ENCODE measurements at places on chromosomes 1 and 21.

- peak; percentile 28 for DNase-seq
These were observed 23.3 kb downstream of the PARK7 start for GRCh38 chr1:7984811-7985210.

GRCh38 chr1:46623743-46624644 is 7.4 kb upstream of the MOB3C start:
- no peak for DNase-seq

DNA sequence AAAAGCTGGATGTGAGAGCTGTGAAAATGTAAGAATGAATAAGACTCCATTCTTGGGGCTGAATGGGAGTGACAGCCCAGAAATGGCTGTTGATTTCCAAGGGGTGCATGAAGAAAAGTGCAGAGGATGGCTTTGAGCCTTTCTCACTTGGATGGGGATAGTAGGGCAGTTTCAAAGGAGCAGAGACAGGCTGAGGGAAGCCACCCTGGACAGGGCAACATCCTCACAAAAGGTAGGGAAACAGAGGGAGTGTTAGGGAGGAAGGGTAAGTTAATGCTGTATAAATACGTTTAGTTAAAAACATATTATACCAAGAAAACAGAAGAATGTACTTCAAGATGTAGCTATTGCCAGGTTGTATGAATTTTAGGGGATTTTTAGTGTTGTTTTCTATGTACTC is 38.1 kb downstream of the GADD45A start:
- DNase-seq, result no peak

- peak; percentile 74 for DNase-seq
These were observed 8.7 kb downstream of the TNFRSF14 start for GRCh38 chr1:2564815-2565374.

DNA sequence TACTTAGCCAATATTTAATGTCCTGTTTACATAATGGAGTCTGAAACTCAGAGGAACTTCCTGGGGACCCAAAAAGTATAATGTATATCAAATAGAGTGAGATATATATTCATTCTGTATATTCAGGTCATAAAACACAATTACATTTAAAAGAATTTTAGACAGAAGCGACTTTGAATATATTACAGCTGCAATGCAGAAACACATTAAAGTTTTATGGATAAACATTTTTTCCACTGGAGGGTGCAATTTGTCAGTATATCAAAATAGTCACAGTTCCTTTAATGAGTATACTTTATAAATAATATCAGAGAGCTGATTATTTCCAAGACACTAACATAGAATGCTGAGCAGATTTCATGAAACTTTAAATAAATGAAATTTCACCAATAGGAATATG is 43.9 kb upstream of the CRB1 start:
- DNase-seq, result no peak

GRCh38 chr1:116408193-116408592 is 35.1 kb downstream of the ATP1A1 start:
- DNase-seq, result peak; percentile 14

DNA sequence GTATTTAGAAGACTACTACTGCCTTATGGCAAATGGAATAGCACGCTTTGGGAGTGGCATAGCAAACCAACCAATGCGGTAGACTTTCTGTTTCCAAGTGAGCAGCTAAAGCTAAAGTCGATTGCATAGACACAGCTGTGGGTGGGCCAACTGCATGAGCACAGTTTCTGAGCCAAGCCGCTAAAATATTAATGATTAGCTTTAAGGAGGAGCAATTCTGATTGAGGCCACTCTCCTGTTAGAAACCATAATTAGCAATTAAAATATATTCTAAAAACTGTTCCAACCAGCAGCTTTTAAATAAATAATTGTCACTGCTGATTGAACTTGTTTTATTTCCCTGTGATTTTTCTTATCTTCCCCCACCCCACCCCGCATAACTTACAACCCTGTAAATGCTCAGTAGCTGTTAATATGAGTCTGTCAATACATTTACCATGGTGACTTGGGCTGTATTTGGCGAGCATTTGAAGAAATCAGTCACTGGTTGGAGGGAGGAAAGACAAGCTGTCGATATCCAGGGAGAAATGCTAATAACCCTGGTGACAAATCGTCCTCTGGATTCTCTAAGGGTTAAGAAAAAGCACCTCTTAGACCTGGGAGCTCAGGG is 32.2 kb downstream of the RNF220 start:
- DNase-seq, result no peak

- peak; percentile 16 for DNase-seq
These were observed 38.9 kb downstream of the FAM163A start for GRCh38 chr1:179781962-179782361.

DNA sequence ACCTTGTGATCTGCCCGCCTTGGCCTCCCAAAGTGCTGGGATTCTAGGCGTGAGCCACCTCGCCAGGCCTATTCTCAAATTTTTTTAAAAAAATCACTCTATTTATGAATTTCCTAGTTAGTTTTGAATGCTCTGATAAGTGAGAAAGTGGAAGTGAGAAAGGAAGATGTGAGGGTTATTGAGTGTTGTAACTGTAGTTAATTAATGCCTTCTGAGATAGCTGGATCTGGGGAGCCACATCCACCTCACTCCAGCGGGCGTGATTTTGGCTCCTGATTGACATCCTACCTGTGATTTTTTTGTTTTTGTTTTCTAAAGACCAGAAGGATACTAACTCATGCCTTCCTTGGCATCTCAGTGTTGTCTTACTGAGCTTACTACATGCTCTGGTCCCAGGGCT is 65.6 kb downstream of the ST3GAL3 start:
- DNase-seq, result no peak

GRCh38 chr1:237340892-237341291 is 298.9 kb downstream of the RYR2 start:
- DNase-seq, result no peak

- no peak for DNase-seq
These were observed 14.9 kb upstream of the CD5L start for GRCh38 chr1:157856538-157856937.

GRCh38 chr1:204672482-204673121 is 12.9 kb downstream of the LRRN2 start:
- DNase-seq, result peak; percentile 45

DNA sequence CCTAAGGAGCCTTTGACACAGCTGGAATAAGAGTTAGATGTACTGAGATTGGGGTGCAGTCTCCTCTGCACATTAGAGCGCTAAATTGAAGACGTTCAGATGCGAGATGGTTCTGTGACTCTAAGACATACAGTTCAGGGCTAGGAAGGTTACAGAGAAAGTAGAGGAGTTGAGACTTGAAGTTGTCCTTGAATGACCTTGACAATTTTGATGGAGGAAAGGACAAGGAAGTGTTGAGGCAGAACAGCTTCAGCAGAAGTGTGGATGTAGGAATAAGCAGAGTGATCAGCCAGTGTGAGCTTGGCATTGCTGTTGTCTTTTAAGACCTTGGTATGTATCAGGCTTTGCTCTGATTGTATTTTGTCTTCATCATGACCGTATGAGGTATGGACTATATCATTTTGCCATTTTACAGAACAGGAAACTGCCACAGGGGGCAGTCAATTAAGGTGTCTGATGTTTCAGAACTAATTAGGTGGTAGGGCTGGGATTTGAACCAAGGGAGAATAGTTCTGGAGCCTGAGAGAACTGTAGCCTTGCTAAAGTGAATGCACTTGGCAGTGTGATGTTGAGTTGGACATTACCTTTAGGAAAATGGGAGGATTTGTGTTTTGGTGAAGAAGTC is 9.2 kb downstream of the TTF2 start:
- DNase-seq, result no peak

DNA sequence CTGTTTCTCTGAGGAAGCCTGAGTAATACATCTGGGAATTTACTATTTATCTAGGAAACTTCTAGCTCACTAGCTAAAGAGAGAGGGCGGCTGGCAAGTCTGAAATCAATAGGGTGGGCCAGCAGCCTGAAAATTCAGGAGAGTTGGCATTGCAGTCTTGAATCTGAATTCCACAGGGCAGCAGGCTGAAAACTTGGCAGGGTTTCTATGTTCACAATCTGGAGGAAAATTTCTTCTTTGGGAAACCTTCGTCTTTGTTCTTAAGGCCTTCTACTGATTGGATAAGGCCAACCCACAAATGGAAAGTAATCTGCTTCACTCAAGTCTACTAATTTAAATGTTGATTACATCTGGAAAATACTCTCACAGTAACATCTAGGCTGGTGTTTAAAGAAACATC is 101.0 kb upstream of the COG2 start:
- no peak for DNase-seq

DNA sequence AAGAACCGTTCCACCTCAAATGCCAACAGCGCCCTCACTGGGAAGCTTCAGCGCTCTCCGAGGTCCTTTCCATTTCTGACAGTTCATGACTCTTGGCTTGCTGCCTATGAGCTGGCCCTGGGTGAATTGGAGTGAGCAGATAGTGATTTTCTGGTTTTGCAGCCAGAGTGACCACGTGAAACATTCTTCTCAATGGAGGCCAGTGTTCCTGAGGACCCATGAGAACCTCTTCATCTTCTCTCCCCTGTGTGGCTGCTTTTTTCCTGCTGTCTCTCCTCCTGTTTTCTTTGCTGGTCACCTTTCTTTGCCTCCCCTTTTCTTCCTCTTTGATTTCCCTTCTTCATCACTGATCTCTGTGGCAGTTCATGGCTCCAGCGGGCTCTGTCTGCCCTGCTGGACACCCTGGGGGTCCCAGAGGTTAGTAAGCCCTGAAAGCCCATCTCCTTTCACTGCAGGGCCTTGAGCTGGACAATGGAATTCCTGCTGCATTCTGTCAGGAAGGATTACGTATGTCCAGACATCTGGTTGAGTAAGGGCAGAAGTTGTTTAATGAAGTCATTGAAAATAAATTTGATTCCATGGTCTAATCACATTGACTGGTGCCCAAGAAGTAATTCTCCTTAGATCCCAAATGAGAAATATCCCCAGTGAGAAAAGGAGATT is 29.9 kb downstream of the VASH2 start:
- DNase-seq, result no peak

DNA sequence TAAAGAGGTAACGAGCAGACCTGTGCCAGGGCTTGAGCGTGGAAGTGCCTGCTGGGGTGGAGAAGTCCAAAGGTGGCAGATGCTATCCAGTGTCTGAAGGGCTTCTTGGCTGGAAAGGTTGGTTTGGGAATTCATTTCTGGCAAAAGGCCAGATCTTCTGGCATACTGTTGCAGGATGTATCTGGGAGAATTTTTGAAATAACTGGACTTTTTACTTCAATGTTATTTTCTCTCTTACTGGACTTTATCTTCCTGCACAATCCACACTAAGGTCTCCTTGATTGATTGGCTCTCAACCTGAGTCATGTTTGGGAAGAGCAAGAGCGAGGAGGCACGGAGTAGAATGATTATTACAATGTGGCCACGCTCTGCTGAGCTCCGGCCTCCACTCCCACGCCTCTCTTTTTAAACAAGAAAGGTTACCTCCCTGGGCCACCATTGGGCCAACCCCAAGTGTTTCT is 278.4 kb downstream of the TM2D1 start:
- DNase-seq, result peak; percentile 69

- DNase-seq, result no peak
These were observed 9.3 kb upstream of the F3 start for GRCh38 chr1:94550800-94551241.

GRCh38 chr1:33168556-33169289 is 13.1 kb downstream of the TRIM62 start:
- DNase-seq, result no peak

- DNase-seq, result no peak
These were observed 1.8 kb downstream of the SH3GLB1 start for GRCh38 chr1:86706018-86706635.

GRCh38 chr1:92482665-92483609 is 3.8 kb downstream of the GFI1 start:
- peak; percentile 42 for DNase-seq

DNA sequence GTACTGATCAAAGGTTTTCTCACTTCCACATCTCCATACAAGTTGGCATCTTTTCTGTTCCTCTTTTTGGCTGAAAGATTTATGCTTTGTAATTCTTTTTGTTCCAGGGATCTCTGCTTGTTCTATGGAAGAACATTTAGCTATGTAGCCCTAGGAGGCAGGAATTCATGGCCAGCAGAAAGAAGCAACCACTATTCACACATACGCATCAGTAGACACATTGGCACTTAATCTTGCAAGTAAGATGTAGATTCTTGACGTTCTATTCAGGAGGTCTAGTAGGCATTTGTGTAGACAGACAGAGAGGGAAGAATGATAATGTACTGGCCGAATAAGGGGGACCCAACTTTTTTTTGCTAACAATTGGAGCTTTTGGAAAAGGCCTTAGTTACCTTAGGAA is 336.0 kb downstream of the NUF2 start:
- no peak for DNase-seq

DNA sequence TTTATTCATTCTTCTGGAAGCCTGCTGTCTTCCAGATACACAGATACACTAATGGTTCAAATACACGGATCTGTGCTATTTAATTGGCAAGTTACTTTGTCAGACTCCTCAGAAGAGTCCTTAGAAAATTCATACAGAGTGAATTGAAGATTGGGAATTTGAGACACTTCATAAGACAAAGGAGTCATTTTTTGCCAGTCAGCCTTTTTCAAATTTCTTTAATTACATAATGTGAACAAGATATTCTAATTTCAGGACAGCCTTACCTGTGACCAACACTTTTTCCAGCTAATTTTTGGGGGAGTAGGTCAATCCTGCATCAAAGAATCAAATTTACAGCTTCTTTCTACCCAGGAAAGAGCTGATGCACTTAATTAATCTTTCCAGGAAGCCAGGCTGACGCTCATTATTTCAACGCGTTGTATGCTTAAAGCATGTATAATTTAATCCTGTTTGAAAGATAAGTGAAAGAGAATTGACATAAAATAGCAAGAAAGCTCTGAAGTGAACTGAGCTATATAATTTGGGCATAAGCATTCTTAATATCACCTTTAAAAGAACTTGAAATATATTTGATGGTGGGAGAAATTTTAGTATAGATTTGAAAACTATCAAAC is 12.8 kb upstream of the NRIP1 start:
- DNase-seq, result no peak

GRCh38 chr1:231340328-231341013 is 2.4 kb downstream of the SPRTN start:
- no peak for DNase-seq

- DNase-seq, result no peak
These were observed 41.7 kb upstream of the CD2 start for GRCh38 chr1:116712510-116712909.

- no peak for DNase-seq
These were observed 35.2 kb downstream of the RAP1A start for GRCh38 chr1:111654839-111655238.

DNA sequence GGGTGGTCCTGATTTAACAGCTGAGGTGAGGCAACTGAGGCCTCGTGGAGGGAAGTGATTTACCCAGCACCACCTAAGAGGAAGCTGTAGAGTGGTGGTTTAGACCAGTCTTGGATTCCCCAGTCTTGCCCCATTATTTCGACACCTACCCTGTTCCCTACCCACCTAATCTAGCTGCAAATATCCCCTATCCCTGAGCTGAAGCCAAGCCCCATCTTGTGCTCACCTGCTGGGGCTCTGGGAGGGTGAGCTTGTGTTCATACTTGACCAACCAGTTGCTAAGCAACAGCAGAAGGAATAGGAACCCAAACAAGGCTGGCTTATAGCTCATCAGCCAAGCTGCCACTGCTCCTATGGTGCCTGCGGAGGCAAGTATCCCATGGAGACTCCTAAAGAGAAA is 2.0 kb downstream of the TEX46 start:
- DNase-seq, result peak; percentile 95

- no peak for DNase-seq
These were observed 15.8 kb downstream of the PLPP3 start for GRCh38 chr1:56563568-56563967.

Data from NCI-H2171 treated with DMSO at 0.1 percent for 48 hours (cell line).